ENCODE measurements at places on chromosomes 1 and 21.
A peak's percentile ranks its signal among the peaks of the same experiment; 100 is the strongest.

DNA sequence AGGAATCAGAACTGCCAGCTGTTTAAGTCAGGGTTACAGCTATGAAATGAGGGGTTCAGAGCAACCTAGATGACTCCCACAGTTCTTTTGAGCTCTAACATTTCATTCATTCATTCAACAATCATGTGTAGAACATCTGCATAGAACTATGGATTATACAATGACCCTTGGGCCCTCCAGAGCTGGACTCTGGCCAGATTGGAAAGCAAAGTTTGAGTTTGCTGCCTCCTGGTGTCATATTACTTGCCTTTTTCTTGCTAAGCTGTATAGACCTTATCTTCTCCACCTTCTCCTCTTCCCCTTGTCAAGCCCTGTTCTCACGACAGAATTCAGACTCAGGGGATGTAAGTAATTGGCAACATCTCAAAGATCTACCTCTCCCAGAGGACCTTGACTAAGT, 4.0 kb downstream of the CASQ2 start:
- DNase-seq: no peak

- no peak for DNase-seq
Measured at GRCh38 chr21:44708213-44708865, 3.0 kb downstream of the TSPEAR start.

- DNase-seq: peak; percentile 41
Measured at GRCh38 chr1:9687120-9687873, 35.8 kb downstream of the PIK3CD start.

- DNase-seq: no peak
Measured at GRCh38 chr1:28640766-28641165, 2.1 kb downstream of the TAF12 start.

DNA sequence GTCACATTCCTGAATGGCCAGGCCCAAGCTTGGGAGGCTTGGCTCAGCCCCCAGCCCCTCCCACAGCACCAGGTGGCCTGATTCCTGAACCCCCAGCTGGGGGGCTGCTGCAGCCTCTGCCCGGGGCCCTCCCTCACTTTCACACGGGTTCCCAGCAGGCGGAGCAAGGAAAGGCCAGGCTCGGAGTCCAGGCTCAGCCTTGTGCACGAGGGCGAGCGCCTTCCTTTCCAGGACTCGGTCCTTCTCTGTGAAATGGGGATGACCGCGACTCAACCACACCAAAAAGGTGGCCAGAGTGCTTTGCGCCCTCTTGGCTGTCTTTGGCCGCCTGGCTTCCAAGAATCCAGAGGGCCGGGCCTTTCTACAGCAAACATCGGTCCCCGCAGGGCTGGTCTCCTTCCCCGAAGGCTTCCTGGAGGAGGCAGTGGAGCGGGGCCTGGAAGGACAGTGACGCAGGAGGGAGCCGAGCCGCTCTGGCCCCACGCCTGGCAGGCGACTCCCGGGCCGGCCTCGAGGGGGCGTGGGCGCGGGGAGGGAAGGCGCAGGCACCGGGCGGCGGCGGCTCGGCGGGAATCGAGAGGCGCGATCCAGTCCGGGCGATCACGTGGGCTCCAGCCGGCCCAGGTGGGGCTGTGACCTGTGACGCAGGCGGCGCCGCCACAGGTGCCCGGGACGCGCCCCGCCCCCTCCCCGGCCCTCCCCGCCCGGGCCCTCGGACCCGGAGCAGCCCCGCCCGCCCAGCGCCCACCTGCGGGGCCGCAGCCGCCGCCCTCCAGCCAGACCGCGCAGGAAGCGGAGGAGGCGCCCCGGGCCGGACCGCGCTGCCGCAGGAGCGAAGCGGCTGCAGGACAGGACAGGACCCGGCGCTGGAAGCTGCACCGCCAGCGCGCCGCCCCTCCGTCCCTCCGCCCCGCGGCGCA, at the start of gene ARHGEF16:
TSS of gene ARHGEF16 (plus strand) at position 775 of the 920 bp plus-strand sequence. CDS start 8,420 bp downstream, outside the sequence.
- no peak for DNase-seq

All from activated naive CD8-positive, alpha-beta T cell treated with anti-CD3 and anti-CD28 coated beads, Interleukin-2, amount 50 U/mL, for 16 hours (primary cell).